ENCODE measurements at places on chromosomes 12 and 14.

GRCh38 chr14:68477461-68478085 is 315.3 kb downstream of the ZFP36L1 start:
- no peak for DNase-seq

GRCh38 chr14:87687420-87687819 is 305.6 kb downstream of the GALC start:
- DNase-seq: no peak

GRCh38 chr14:106831322-106831720 is 1304.9 kb downstream of the TMEM121 start:
- no peak for DNase-seq

DNA sequence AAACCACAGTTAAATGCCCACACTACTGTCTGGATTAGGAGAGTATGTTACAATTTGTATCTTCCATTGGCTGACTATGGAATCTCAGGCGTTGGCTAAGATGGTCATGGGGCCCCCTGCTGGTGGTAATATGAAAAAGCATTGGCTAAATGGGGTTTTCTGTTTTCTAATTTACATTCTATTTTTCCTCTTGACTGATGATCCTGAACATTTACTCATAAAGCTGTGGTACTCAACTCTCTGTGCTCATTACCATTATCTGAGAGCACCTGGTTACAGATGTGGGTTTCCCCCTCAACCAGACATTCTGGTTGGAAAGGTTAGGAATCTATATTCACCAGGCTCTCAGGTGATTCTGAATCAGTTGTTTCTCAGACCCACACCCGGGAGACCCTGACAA is 64.8 kb downstream of the WSCD2 start:
- DNase-seq: no peak

DNA sequence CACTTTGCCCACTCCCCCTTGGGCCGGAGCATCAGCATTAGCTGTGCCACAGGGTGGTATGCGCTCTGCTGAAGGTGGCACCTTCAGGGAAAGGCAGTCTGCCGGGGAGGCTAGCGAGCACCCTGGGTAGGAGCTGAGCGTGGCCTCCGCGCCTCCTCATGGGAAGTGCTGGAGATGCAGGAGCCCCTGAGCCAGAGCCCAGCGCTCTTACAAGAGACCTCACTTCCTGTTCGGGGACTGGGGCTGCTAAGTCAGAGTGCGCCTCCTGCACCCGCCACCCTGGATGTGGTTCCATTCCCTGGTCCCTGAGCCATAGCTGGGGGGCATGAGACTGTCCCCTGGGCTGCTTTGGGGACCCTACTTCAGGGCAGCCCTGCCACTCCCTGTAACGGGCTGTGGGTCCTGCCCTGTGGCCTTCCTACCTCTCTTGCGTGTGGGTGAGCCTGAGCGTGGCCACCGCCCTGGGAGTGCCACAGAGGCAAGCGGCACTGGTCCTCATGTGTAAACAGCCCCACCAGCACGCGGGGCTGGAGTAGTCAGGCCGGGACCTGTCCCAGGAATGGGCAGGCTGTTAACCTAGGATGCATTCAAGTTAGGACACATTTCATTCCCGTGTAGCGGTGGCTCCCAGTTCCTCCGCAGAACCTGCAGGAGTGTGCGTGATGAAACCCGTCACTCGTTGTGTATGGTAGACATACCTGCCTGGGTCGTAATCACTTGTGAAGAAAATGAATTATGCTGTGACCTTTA is 19.4 kb downstream of the COA8 start:
- peak; percentile 72 for DNase-seq

GRCh38 chr12:3998397-3998796 is 125.2 kb upstream of the PARP11 start:
- no peak for DNase-seq

- DNase-seq: no peak
Measured at GRCh38 chr12:46554460-46554859, 181.9 kb upstream of the SLC38A2 start.

DNA sequence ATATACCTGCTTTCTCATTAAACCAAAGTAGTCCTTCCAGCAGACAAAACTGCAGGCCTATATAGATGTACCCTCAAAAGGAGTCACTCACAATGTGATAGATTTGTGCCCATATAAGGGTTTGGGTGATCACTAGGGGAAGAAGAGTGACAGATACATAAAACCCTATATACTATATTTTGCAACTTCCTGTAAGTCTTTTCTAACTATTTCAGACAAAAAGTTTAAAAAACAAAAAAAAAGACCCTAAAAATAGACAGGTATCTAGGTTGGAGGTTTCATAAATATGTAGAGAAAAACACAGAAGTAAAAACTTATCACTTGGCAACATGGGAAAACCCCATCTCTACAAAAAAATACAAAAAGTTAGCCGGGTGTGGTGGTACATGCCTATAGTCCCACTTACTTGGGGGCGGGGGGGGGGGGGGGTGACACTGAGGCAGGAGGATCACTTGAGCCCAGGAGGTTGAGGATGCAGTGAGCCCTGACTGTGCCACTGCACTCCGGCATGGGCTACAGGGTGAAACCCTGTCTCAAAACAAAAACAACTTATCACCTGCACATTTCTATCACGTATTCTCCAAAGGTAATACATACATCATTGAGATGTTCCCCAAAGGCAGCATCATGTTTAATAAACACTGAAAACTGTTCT is 2.9 kb downstream of the VCPKMT start:
- no peak for DNase-seq

GRCh38 chr14:68785534-68786490 is 7.1 kb downstream of the ZFP36L1 start:
- DNase-seq: peak; percentile 48

GRCh38 chr12:132584429-132584828 is 26.0 kb downstream of the LRCOL1 start:
- no peak for DNase-seq

DNA sequence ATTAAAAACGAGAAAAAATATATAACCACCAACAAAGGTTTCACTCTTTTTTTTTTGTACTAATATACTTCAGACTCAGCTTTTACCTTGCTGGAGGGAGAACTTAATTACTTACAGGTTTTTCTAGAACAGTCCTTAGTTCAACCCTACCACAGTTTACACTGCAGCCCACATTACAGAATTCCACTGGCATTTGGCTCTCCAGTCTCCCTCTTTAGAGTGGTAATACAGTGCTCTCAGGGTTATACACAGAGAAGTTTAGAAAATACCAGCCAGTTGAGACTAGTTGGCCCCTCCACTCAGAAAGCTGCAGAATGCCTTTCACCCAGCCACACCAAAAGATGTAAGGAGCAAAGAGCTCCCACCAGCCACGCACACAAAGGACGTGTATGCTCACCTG is 122.3 kb upstream of the DIO3 start:
- no peak for DNase-seq

DNA sequence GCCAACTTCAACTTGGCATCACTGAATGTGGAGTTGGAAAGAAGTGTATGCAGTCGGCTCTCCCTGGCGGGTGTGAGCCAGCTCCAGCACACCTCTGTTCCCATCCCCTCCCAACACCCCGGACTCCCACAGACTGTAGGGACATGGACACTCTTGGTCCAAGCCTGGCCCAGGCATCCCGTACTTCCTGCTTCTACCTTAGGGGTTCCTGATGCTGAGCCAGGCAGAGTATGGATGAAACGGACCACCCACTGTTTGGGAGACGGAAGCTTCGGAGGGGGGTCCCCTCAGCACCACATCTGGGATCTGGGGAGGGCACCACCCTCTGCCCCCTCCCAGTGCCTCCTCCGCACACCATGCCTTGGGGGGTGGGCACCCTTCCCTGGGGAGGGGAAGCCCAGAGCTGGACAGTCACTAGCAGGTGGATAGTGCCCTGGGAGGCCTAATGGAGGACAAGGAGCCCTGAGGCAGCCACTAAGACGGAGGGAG is 62.0 kb downstream of the LGMN start:
- DNase-seq: no peak

DNA sequence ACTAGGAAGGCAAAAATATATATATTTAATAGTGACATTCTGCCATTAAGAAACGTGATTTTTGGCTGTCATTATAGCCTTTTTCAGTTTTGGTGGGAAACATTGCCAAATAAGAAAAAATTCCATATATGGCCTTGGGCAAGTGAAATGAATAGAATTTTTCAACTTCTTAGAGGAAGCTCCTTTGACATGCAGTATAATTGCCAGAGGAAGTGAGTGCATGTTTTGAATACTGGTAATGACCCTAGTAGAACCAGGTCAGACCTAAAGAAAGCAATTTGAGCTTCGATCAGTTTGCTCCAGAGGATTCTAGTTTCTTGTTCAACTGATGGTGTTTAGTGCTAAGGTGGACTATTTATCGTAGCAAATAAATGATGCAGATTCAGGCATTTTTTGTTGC is 26.2 kb upstream of the TRIM9 start:
- DNase-seq: no peak

GRCh38 chr12:12563290-12563928 is 746 bp upstream of the DUSP16 start:
- DNase-seq: no peak

DNA sequence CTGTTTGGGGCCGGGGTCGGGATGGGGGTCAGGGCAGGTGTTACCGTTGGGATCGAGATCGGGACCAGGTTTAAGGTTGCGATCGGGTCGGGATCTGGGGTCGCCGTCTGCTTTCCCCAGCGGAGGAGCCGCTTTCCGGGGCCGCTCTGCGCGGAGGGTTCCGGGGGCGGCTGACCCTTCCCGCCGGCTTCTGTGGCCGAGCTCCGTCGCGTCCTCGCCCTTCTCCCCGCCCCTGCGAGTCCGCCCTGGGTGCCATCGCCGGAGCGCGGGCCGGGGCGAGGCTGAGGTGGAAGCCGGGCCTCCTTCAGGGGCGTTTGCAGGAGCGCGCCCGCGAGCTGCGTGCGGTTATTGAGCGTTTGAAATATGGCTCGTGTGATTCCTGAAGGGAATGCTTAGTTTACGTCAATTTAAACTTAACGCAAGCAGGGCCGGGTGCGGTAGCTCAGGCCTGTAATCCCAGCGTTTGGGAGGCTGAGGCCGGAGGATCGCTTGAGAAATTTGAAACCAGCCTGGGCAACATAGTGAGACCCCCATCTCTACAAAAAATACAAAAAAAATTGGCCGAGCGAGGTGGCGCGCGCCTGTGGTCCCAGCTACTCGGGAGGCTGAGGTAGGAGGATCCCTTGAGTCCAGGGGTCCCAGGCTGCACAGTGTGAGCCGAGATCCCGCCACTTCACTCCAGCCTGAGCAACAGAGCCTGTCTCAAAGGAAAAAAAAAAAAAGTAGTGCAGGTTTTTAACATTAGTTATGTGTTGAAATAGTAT is 620 bp downstream of the PGAM5 start:
- DNase-seq: no peak

DNA sequence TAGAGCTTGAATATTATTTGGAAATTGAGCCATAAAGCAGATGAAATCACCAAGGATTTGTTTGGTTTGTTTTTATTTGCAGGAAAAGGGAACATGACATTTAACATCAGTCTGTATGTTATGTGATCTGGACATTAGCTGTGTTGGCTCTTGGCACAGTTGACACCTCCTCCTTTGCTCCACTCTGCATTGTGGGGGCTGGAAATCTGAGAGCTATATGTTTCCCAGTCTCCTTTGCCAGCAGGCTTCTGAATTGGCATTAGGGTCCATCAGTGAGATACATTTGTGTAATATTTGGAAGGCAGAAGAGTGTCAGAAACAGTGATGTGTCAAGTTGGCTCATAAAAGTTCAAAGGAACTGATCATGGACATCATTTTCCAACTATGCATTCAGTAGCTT is 322.1 kb upstream of the ATP2B1 start:
- no peak for DNase-seq

GRCh38 chr14:93267149-93267711 is 60.2 kb downstream of the UBR7 start:
- DNase-seq: no peak

- no peak for DNase-seq
Measured at GRCh38 chr12:77973579-77973978, 142.9 kb downstream of the NAV3 start.

- no peak for DNase-seq
Measured at GRCh38 chr14:48914921-48915320, 671.3 kb downstream of the RPS29 start.

- no peak for DNase-seq
Measured at GRCh38 chr12:97756066-97756666, 293.6 kb downstream of the RMST start.

- DNase-seq: no peak
Measured at GRCh38 chr12:5965950-5966383, 20.9 kb upstream of the ANO2 start.

DNA sequence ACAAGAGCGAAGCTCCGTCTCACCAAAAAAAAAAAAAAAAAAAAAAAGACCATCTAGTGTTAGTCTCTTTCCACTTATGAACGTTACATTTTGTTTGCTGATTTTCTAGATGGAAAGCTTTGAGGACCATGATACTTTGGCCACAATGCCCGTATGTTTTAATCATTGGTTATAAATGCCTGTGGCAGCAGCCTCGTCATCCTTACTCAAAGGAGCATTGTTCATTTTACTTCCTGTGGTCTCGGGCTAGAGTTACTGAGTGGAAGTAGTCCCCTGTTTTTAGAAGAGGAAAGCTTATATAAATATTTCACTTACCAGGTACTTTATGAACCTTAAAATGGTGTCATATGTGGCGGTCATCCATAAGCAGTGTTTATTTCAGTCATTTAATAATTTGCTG is 359.9 kb downstream of the AEBP2 start:
- no peak for DNase-seq
